Testis (tissue), 5 donors: ENCODE measurements at places on chromosomes 5 and 9. TPM values are rescaled to one million over a fixed set of nuclear protein-coding genes. Genes with fewer than 3 reads are reported as not detected.

GRCh38 chr5:94191604-94192003 lies 426.8 kb downstream of the KIAA0825 start:
- no peaks in the 10 kb centered on the region for H3K4me1 ChIP-seq
- no peak for DNase-seq
- no peaks in the 10 kb centered on the region for H3K27me3 ChIP-seq
- H3K27ac ChIP-seq, result no peak overlapping the region

- no peak overlapping the region for H3K4me3 ChIP-seq
- no peaks in the 10 kb centered on the region for H3K27me3 ChIP-seq
- DNase-seq, result no peak
- no peaks in the 10 kb centered on the region for H3K4me1 ChIP-seq
Measured at GRCh38 chr5:41728281-41728680, 141.9 kb downstream of the OXCT1 start.

- H3K36me3 ChIP-seq, result no peaks in the 10 kb centered on the region
- H3K4me3 ChIP-seq, result no peak overlapping the region
- H3K4me1 ChIP-seq, result no peaks in the 10 kb centered on the region
Measured at GRCh38 chr9:130461218-130461630, 16.5 kb downstream of the ASS1 start.

Gene PRR7
- 23.2 TPM for total RNA-seq

Gene SHC3
- 0.87 TPM for total RNA-seq

Gene GPR150
- total RNA-seq, result 0.87 TPM

Gene PCDHGC4
- total RNA-seq, result 6.1 TPM

DNA sequence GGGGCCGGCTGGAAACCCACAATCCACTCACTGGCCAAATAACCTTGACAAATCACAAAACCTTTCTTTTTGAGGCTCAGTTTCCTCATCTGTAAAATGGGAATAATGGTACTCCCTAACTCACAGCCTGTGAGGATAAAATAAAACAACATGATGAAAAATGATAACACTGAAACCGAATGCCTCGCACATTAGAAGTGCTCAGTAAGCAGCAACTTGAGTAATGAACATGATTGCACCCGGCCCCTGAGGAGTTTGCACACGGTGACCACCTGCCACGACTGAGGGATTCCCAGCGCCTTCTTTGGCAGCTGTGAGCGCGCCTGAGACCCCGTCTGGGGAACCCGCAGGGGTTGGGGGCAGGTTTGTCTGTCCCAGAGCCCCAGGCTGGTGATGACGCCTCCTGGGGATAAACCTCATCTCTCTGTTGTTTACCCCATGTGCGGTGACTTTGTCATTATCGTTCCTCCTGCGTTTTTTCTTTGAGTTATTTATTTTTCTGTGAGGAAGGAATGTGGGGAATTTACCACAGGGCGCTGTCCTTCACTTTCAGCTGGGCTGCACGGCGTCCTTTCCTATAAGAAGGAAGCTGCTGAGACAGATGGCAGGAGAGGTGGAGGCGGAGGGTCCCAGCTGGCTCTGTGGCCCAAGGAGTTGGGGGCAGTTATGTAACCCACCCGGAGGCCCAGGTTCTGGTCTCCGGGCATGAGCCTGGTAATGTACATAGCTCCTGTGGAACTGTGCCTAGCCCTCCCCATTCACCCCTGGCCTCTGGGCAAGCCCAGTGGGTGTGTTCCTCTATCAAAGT lies 3.0 kb upstream of the SYNPO start:
- H3K27me3 ChIP-seq, result no peaks in the 10 kb centered on the region
- H3K27ac ChIP-seq, result no peak overlapping the region
- peak; percentile 36 for DNase-seq
- H3K36me3 ChIP-seq, result no peaks in the 10 kb centered on the region

Gene SAXO1
- 25.8 TPM for total RNA-seq

Gene SEMA5A
- 3.4 TPM for total RNA-seq

Gene GZMA
- not detected for total RNA-seq

DNA sequence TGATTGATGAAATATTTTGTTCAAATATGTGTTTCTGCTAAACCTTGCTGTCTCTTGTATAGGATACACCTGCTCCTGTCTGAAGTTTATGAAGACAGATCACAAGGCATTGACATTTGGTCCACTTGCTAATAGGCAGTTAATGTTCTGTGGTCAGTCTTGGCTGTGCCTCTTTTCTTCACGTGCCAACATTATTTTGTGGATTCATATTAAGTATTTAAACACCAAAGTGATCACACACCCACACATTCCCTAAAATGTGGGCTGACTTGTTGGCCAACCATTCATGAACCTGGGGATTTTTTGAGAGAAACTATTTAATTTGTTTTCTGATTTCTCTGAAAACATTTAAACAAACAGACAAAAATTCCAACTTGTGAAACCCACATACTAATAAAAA lies 33.7 kb downstream of the ZNF462 start:
- H3K4me1 ChIP-seq, result peaks cover 3% of the 10 kb centered on the region
- no peaks in the 10 kb centered on the region for H3K36me3 ChIP-seq
- H3K27me3 ChIP-seq, result no peaks in the 10 kb centered on the region

- H3K27me3 ChIP-seq, result no peaks in the 10 kb centered on the region
- no peak overlapping the region for H3K27ac ChIP-seq
- H3K36me3 ChIP-seq, result no peaks in the 10 kb centered on the region
- H3K4me1 ChIP-seq, result no peaks in the 10 kb centered on the region
- no peak overlapping the region for H3K4me3 ChIP-seq
Measured at GRCh38 chr9:131204285-131204684, 72.0 kb downstream of the FAM78A start.

GRCh38 chr5:138606378-138607064 lies 31.3 kb upstream of the HSPA9 start:
- no peak overlapping the region for H3K4me3 ChIP-seq
- no peak overlapping the region for H3K27ac ChIP-seq
- no peaks in the 10 kb centered on the region for H3K27me3 ChIP-seq
- no peaks in the 10 kb centered on the region for H3K36me3 ChIP-seq

GRCh38 chr5:146877783-146878475 lies 628 bp downstream of the PPP2R2B start:
- no peaks in the 10 kb centered on the region for H3K36me3 ChIP-seq
- no peak overlapping the region for H3K27ac ChIP-seq
- H3K4me1 ChIP-seq, result peaks cover 3% of the 10 kb centered on the region
- peak overlapping the region; percentile 60 for H3K4me3 ChIP-seq

- H3K4me1 ChIP-seq, result no peaks in the 10 kb centered on the region
- no peak overlapping the region for H3K4me3 ChIP-seq
- DNase-seq, result peak; percentile 49
- H3K27ac ChIP-seq, result no peak overlapping the region
- H3K27me3 ChIP-seq, result no peaks in the 10 kb centered on the region
Measured at GRCh38 chr5:86880785-86881492, 263.2 kb downstream of the COX7C start.

DNA sequence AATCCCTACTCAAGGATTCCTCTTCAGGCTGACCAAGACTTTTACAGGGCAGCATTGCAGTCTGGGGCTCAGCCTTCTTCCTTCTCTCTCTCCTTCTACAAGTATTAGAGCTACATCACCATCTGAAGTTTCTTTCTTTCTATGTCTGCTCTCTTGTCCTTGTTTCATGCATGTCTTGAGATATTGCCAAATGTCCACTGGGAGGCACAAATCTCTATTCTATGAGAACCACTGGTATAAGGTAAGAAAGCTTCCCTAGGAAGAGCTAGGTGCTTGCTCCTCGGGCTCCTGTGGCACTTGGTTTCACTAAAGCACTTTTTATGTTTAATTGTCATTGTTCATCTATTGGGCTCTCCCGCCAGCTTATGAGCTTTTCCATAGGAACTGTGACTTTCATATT lies 289.2 kb upstream of the PCSK5 start:
- no peaks in the 10 kb centered on the region for H3K27me3 ChIP-seq
- no peak overlapping the region for H3K27ac ChIP-seq
- no peaks in the 10 kb centered on the region for H3K4me1 ChIP-seq
- no peak for DNase-seq
- H3K36me3 ChIP-seq, result no peaks in the 10 kb centered on the region
- no peak overlapping the region for H3K4me3 ChIP-seq

DNA sequence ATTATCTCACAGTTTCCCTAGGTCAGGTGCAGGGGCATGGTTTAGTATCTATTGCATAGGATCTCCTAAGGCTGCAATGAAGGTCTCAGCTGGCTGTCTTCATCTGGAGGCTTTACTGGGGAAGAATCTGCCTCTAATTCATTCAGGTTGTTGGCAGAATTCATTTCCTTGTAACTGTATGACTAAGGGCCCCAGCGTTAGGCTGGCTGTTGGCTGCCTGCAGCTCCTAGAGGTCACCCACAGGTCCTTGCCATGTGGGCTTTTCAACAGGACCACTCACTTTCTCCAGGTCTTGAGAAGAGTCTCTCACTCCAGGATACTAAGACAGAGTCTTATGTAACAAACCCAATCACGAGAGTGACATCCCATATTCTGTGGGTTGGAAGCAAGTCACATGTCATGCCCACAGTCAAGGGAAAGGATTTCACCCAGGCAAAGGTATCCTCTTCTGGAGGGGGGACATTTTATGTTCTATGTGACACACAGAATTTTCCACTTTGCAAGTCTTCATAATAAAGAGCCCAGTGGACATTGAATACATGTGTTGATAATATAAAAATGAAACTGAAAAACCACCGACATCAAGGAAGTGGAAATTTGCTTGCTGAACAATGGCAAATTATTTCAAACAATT lies 38.2 kb downstream of the HMHB1 start:
- DNase-seq, result no peak
- H3K27ac ChIP-seq, result no peak overlapping the region
- no peaks in the 10 kb centered on the region for H3K4me1 ChIP-seq
- no peaks in the 10 kb centered on the region for H3K36me3 ChIP-seq
- no peaks in the 10 kb centered on the region for H3K27me3 ChIP-seq

DNA sequence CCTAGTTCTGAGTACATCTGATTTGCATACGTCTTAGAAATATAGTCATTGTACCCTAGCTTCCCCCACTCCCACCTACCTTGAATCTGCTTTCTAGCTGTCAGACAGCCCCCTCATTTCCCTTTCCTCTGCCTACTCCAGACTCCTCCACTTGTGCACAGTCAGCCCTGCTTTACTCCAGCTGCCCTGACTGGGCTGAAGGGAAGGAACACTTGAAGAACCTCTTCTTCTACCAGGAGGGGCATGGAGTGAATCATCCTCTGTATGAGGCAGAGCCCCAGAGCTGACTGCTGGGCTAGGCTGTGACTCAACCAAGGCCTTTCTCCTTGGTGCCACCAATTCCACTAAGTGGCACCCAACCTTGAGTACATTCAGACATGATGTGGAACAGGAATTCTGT lies 18.1 kb upstream of the ZFR start:
- no peak for DNase-seq
- no peaks in the 10 kb centered on the region for H3K4me1 ChIP-seq
- H3K36me3 ChIP-seq, result no peaks in the 10 kb centered on the region
- no peak overlapping the region for H3K27ac ChIP-seq
- no peak overlapping the region for H3K4me3 ChIP-seq

Gene SPZ1
- 23.4 TPM for total RNA-seq

DNA sequence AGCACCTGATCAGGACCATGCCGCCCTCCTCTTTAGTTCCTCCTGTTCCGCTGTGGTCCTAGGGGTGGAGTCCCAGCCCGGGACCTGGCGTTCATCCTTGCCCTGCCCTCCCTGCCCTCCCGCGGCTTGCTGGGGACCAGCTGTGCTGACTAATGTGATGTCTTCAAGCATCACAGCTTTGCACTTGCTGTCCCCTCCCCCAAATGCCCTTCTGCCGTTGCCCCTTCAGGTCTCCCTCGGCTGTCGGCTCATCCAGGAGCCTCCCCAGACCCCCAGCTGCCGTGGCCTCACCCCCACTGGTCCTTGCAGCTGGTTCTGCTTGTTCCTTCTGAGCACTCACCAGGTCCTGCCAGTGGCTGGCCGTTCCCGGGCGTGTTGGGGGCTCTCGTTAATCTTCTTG lies 19.9 kb downstream of the RXRA start:
- DNase-seq, result no peak
- no peaks in the 10 kb centered on the region for H3K27me3 ChIP-seq

- DNase-seq, result no peak
- no peaks in the 10 kb centered on the region for H3K36me3 ChIP-seq
- no peak overlapping the region for H3K4me3 ChIP-seq
- no peak overlapping the region for H3K27ac ChIP-seq
- no peaks in the 10 kb centered on the region for H3K4me1 ChIP-seq
- H3K27me3 ChIP-seq, result no peaks in the 10 kb centered on the region
Measured at GRCh38 chr5:85663708-85664031, 954.1 kb upstream of the COX7C start.

DNA sequence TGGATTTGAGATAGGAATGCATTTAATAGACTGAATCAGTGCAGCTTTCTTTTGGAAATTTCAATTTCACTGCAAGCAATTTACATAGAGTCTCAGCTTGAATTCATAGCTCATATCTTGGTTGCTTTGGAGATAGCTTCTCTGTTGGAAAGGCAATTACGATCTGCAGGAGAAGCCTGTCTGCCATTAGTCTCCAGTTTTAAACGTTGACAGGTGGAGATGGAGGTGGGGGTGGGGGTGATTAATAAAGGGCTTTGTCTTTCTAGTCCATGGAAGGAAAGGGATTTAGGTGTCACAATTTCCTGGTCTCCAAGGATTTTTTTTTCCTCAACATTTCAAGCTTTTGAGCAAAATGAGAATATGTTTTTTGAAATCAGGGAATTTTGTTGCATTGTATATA lies 184.7 kb downstream of the CARTPT start:
- H3K36me3 ChIP-seq, result no peaks in the 10 kb centered on the region
- no peak for DNase-seq
- no peaks in the 10 kb centered on the region for H3K4me1 ChIP-seq
- H3K27ac ChIP-seq, result no peak overlapping the region
- H3K4me3 ChIP-seq, result no peak overlapping the region
- no peaks in the 10 kb centered on the region for H3K27me3 ChIP-seq

GRCh38 chr9:86521977-86522376 lies 167.8 kb upstream of the TUT7 start:
- no peak overlapping the region for H3K4me3 ChIP-seq
- H3K36me3 ChIP-seq, result no peaks in the 10 kb centered on the region
- DNase-seq, result no peak
- no peaks in the 10 kb centered on the region for H3K27me3 ChIP-seq
